ENCODE measurements at places on chromosomes 7 and 10. TPM values are rescaled to one million over a fixed set of nuclear protein-coding genes. Genes with fewer than 3 reads are reported as not detected.

- no peak for DNase-seq
These were observed 4.1 kb downstream of the FRMD4A start for GRCh38 chr10:14326581-14326980.

The HSPB1 gene
- total RNA-seq: 134 TPM

DNA sequence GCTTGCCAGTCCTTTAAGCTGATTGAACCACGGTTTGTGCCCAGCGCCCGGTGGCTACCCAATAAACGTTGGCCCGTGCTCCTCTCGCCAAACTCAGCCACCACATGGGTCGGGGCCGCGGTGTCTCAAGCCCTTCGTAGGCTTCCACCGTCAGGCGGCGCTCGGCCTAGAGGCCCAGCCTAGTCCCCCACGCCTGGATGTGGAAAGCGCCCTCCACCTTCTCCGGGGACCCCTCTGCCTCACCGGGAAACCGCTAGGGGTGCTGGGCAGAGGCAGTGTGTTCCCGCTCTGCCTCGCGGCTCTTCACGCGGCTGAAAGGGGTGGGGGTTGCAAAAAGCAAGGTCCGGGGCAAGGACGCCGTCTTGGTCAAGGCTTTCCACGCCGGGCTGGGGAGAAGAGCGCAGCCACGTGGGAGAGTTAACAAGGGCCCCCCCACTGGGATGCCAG lies 29.8 kb downstream of the LEP start:
- DNase-seq: no peak

GRCh38 chr7:6260291-6261187 lies 11.9 kb downstream of the CYTH3 start:
- DNase-seq: no peak

- no peak for DNase-seq
These were observed 26.5 kb upstream of the PPP1R3A start for GRCh38 chr7:113945018-113945938.

The MAGI2 gene
- 0.26 TPM for total RNA-seq

DNA sequence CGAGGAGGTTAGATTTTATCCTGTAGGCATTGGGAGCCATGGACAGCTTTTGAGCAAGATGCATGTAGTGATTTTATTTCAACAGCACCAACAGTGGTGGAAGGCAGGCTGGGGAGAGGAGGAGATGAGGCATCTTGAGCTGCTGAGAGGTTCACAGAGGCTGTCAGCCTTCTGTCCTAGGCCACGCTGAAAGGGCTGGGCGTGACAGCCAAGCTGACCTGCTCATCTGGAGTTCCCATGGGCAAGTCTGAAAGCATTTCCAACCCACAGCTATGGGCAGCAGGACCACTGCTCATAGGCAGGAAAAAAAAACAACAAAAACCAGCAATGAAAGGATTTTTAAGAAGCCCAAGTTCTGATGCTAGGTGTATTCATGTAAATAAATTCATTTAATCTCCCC lies 7.7 kb downstream of the NEURL1 start:
- DNase-seq: no peak

The ASZ1 gene
- not detected for total RNA-seq

- DNase-seq: peak; percentile 87
These were observed 26.5 kb downstream of the GTF2IRD1 start for GRCh38 chr7:74479961-74480829.

GRCh38 chr10:31340343-31340742 lies 21.3 kb downstream of the ZEB1 start:
- DNase-seq: peak; percentile 31

The ACHE gene
- 1.2 TPM for total RNA-seq

DNA sequence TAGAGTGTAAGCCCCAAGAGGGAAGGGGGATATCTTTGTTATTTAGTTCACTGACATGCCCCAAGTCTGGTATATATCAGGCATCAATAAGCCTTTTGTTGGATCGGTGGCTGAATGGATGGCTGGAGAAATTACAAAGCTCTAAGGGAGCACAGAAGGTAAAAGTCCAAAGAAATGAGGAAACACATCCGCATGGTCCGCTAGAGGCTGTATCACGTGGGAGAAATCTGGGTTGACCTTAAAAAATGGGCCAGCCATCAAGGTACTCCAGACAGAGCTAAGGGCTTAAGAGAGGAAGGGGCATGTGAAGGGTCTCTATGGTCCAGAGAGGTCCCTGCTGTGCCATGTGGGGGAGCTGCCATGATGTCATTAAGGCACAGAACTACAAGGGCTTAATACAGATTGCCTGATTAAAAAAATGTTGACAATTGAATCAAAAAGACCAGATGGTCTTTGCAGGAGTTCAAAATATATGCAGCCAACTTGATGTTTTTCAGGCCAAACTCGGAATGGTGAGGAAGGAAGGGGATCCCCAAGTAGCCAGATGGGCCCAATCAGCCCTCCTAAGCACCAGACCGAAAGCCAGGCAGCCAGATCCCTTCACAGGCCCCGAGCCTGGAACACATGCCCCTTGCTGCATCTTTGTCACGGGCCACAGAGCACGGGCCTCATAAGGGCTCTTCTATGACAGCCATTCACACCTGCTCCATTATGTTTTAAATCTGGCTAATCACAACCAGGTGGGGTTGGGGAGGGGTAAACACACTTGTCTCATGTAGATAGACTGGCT lies 31.9 kb downstream of the SCRN1 start:
- DNase-seq: no peak

DNA sequence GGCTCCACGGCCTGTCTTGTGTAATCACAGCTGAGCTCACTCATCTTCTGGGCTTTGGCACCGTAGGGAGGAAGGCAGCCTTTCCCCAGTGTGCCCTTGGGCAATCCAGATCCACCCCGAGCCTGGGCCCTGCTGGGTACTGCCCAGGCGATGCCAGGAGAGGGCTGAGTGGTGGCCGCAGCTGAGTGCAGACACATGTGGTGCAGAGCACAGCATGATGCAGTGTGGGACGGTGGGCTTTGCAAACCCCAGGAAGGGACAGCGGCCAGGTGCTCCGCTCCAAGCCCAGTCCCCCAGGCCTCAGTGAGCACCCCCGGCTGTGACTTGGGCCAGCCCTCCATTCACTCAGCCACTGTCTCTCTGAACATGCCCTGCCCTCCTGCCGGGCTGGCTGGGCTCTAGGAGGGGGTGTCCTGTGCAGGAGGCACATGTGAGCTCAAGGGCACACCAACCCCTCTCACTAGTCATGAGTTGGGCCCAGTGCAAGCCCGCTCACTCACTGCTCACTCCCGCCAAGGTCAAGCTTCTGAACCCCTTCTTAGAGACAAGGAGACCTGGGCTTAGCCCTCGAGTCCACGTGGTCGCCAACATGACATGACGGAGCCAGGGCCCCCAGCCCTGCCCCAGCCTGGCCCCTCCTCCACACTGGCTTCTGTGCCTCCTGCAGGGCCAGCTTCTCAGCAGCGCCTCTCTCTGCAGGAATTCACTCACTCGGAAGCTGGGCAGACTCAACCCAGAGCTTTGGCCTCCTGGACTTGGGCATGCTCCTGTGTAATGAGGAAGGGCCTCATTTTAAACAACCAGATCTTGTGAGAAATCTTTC lies 77.5 kb upstream of the INSIG1 start:
- no peak for DNase-seq

DNA sequence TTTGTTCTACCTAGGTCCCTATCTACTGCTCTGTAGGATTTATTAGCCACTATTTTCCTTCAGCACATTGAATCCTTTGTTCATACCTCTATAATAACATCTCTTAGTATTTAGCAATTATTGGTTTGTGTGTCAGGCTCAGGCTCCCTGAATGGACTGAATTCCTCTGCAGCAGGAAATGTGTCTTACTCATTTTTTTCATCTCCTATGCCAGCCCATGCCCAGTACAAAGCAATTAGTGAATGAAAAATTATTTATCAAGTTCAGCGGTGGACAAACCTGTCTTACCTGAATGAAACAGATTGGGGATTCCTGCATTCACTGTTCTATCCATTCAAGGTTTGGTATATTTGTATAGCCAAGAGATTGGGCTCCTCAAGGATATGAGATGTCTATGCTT lies 53.7 kb downstream of the C1GALT1 start:
- peak; percentile 31 for DNase-seq

The EVX1 gene
- not detected for total RNA-seq

GRCh38 chr7:158975526-158976467 lies 119.4 kb downstream of the DYNC2I1 start:
- DNase-seq: no peak

The GRID2IP gene
- total RNA-seq: not detected

The CCL24 gene
- not detected for total RNA-seq

GRCh38 chr10:75438275-75438674 lies 6.9 kb downstream of the LRMDA start:
- DNase-seq: no peak

DNA sequence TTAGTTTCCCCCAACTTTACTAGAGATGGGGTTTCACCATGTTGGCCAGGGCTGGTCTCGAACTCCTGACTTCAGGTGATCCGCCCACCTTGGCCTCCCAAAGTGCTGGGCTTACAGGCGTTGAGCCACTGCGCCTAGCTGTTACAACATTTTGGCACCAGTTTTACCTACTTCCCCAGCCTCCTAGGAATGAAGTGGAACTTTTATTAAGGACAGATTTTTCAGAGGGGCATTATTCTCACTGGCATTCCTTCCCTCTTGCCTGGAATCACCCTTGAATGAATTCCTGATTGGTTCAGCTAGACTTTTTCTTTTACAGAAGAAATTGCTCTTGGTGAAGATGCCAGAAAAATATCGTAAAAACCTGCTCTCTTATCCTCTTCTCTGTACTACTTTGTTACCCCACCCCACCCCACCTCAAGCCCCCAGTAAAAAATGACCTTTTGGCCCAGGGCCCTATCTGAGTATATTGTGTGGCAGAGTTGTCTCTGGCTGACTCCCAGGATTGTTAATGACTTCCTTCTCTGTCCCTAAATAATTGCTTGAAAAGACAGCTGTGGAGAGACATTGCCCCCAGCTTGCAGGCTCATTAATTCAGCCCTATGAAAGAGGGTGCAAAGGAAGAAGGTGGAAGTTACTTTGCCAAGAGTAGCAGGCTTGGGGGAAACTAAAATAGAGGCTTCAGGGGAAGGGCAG lies 189.6 kb downstream of the AUTS2 start:
- DNase-seq: no peak

DNA sequence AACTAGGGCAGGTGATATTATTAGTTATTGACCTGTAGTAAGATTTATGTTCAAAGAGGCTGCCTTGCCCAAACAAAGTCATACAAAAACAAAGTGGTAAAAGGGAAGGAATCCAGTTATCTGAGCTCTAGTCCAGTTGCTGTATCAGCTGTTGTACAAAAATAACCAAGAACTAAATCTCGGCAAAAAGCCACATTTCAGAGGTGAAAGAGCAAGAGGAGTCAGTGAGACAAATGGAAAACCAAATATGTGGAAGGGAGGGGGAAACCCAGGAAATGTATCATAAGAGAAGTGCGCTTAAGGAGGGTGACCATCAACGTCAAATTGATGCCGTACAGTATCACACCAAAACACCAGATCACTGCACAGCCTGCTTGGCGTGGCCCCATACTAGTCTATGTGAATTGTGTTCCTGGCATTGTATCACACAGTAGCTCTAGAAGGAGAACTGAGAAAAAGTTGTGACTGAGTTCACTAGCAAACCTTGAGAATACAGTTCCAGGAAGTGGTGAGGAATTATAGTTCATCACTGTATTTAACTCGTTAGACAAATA lies 6.4 kb downstream of the AGBL3 start:
- no peak for DNase-seq

The CTAGE8 gene
- 0.13 TPM for total RNA-seq

DNA sequence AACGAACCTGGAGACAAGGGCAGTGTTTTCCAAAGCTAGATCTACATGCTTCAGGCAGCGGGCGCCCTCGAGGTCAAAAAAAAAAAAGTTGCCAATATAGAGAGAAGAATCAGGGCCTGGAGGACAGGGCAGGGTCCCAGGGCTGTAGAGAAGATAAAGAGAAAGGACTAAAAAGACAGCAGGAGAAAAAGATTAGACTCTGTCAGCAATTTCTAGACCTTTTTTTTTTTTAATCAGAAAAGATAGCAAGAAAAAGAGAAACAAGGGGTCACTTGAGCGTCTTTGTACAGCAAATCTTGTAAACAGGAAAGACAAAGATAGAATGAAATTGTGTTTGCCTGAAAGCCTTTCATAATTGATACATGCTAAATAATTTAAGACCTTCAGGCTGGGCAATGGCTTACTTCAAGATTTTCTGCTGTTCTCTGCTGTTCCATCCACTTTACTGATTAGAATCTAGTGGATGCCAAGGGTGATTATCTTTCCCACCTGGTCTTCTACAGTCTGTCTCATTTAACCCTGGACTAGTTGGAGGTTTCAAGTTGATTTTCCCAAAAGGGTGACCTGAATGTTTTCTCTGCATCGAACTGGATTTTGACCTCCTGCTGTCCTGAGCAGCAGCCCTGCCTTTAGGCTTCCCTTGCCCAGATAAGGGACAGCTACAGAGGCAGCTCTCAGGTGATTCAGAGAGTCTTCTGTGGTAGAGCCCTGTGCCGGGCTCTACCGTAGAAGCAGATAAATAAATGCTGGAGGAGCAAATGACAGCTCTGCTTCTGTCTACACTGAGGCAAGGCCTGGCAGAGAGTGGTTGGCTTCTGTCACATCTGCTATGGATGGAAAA lies 5.1 kb downstream of the LMOD2 start:
- DNase-seq: no peak

The DNA2 gene
- 8.9 TPM for total RNA-seq

The PON1 gene
- not detected for total RNA-seq

DNA sequence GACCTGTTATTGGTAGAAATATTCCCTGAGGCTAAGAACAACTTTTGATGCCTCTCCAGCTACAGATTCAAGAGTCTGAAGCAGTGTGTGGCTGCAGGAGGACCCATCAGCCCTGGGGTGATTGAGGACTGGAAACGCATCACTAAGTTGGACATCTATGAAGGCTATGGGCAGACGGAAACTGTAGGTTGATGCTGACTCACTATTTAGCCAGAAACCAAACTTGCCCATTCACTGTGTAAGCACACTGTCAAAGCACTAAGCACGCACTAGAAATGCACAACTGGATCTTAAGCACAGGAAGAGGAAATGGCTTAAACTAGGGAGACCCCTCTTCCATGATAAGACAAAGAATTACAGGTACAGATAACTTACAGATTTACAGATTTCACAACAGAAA lies 20.8 kb downstream of the ACSM6 start:
- no peak for DNase-seq

GRCh38 chr7:39892361-39892760 lies 57.7 kb upstream of the CDK13 start:
- no peak for DNase-seq

GRCh38 chr7:50197549-50197948 lies 104.5 kb upstream of the ZPBP start:
- no peak for DNase-seq

The GIMAP8 gene
- total RNA-seq: 157 TPM
